ENCODE measurements at places on chromosomes 7 and 10. TPM values are rescaled to one million over a fixed set of nuclear protein-coding genes. Genes with fewer than 3 reads are reported as not detected.

GRCh38 chr10:70761031-70761601, 24.1 kb downstream of the TBATA start:
- H3K27me3 ChIP-seq = peaks cover 6% of the 10 kb centered on the region
- H3K36me3 ChIP-seq = no peaks in the 10 kb centered on the region
- peaks cover 9% of the 10 kb centered on the region for H3K4me1 ChIP-seq
- H3K27ac ChIP-seq = no peak overlapping the region

DNA sequence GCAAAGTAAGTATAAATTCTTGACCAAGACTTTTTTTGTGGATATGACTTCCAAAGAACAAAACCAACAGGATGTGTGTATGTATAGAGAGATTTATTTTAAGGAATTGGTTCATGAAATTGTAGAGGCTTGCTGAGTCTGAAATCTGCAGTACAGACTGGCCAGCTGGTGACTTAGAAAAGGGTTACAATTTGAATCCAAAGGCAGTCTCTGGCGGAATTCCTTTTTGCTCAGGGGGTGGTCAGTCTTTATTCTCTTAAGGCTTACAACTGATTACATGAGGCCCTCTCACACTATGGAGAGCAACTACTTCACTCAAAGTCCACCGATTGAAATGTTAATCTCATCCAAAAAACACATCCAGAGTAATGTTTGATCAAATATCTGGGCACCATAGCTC, 100.1 kb upstream of the IMMP2L start:
- H3K27ac ChIP-seq = no peak overlapping the region
- no peak overlapping the region for H3K4me3 ChIP-seq
- H3K4me1 ChIP-seq = no peaks in the 10 kb centered on the region
- DNase-seq = no peak

Gene RNLS
- 7.0 TPM for total RNA-seq

Gene PRKG1
- total RNA-seq = 12.3 TPM

Gene H2BK1
- not detected for total RNA-seq
